Gastrocnemius medialis (tissue), 4 donors: ENCODE measurements at places on chromosomes 11 and 22. TPM values are rescaled to one million over a fixed set of nuclear protein-coding genes. Genes with fewer than 3 reads are reported as not detected.

Gene LARGE1
- total RNA-seq = 91.0 TPM

Gene OVCH2
- total RNA-seq = not detected

Gene CLP1
- 10.8 TPM for total RNA-seq

Gene WNT7B
- not detected for total RNA-seq
